ENCODE measurements at places on chromosomes 11 and 22.

GRCh38 chr11:70501933-70502540, 103.7 kb downstream of the CTTN start:
- DNase-seq, result no peak

DNA sequence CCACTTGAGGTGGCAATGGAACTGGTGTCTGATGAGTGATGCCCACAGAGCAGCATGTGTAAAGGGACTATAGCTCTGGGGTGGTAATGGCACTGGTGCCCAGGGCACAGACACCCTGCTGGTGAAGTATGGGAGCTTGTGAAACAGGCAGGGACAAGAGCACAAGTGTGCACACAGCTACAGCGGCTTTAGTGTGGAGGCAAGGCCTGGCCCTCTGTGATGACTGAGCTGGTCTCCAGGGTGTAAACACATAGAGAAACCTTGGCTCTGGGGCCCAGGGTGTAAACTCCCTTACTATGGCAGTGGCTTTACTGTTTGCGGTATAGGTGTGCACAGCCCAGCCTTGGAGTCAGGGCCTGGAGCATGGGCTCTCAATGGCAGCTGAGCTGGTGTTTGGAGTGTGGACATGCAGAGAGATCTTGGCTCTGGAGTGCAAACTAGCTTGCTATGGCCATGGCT, 46.3 kb downstream of the BIRC2 start:
- DNase-seq, result no peak

DNA sequence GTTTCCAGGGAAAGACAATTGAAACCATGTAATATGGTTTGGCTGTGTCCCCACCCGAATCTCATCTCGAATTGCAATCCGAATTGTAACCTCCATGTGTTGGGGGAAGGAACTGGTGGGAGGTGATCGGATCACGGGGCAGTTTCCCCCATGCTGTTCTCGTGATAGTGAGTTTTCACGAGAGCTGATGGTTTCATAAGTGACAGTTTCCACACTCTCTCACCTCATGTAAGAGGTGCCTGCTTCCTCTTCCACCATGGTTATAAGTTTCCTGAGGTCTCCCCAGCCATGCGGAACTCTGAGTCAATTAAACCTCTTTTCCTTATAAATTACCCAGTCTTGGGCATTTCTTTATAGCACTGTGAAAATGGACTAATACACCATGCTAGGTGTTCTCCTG, 148.3 kb upstream of the CADM1 start:
- no peak for DNase-seq

GRCh38 chr11:97345032-97345431, 955.2 kb downstream of the JRKL start:
- DNase-seq, result no peak

- DNase-seq, result no peak
These were observed 5.1 kb downstream of the CASTOR1 start for GRCh38 chr22:30284172-30284571.

DNA sequence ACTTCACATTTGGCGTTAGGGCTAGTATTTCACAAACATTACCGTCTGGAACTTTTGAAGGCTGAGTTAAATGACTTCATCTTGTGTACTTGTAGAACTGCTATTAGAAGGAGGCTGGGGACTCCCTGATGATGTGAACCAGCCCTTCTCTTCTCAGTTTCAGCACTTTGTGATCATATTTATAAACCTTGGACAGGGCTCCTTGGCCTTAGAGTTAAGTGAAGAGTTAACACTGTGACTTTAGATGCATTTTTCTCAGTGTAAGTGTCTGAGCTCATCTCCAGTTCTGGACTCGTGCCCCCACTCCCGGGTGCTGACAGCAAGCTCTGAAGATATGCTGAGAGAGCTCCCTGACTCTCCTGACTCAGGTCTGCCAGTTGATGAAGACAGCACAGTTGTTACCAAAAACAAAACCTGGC, 8.4 kb downstream of the MIAT start:
- DNase-seq, result no peak

DNA sequence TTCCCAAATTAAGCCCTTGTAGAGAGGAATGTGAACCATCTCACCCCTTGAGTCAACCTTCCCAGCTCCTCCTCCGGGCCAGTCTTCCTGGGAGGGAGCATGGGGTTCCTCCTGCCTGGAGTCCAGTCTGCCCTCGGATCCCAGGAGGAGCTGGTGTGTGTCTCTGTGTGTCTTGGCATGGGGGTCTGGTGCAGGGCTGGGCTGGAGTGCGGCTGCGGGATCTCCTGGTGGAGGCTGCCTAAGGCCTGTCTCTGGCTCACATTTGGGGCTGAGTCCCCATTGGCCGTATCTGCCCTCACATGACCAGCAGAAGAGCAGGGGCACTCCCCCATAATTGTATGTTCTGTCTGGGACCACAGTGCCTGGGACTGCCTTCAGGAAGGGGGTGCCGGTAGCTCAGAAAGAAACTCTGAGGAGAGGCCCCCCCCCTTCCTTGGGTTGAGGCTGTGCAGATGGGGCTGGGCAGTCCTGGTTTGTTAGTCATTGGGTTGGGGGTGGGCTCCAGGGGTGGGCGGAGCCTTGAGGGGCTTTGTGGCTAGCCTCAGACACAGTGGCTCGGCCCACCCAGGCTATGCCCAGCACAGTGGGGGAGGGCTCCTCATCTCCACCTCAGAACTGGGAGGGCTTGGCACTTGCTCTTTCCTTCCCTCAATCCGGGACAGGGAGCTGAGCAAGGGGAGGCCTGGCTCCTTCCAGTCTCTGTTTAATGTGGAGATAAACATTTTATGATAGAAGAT, 2.9 kb downstream of the C1QTNF5 start:
- DNase-seq, result peak; percentile 39

DNA sequence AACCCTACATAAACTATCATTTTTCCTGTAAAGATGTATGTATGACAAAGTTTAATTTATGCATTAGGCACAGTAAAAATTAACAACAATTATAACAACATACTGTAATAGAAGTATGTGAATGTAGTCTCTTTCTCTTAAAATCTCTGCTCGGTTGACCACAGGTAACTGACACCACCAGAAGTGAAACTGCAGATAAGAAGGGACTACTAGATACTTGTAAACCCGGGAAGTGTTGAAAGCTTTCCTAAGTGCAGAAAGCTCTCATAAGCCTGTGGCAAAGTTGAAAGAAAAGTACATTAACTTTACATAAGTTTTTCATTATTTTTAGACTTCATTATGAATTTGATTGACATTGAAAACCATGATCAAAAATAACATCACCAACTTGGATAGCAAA, 1173.3 kb downstream of the LRRC4C start:
- no peak for DNase-seq
